K562 (cell line): ENCODE measurements at places on chromosomes 16 and 17. TPM values are rescaled to one million over a fixed set of nuclear protein-coding genes. Genes with fewer than 3 reads are reported as not detected.

KRTAP9-4 gene
- not detected in 2 replicates for total RNA-seq

C17orf67 gene
- total RNA-seq: 1.6 and 1.7 TPM in 2 replicates

TERB1 gene
- not detected in 2 replicates for total RNA-seq

MYH8 gene
- total RNA-seq: not detected in 2 replicates

GRCh38 chr17:79732254-79732653 lies 1.5 kb downstream of the ENPP7 start:
- no peak overlapping the region for H3K27ac ChIP-seq
- no peak for DNase-seq
- peaks cover 20% of the 10 kb centered on the region for H3K27me3 ChIP-seq
- H3K4me1 ChIP-seq: peaks cover 41% of the 10 kb centered on the region

GRCh38 chr17:77687417-77687816 lies 271.1 kb upstream of the TNRC6C start:
- H3K4me3 ChIP-seq: no peak overlapping the region
- no peaks in the 10 kb centered on the region for H3K36me3 ChIP-seq
- no peak overlapping the region for H3K27ac ChIP-seq
- no peak for DNase-seq

- no peak overlapping the region for H3K27ac ChIP-seq
- H3K4me1 ChIP-seq: no peaks in the 10 kb centered on the region
- H3K36me3 ChIP-seq: no peaks in the 10 kb centered on the region
- peaks cover 25% of the 10 kb centered on the region for H3K27me3 ChIP-seq
- H3K4me3 ChIP-seq: no peak overlapping the region
Measured at GRCh38 chr16:11452746-11453389, 107.6 kb downstream of the RMI2 start.

DNA sequence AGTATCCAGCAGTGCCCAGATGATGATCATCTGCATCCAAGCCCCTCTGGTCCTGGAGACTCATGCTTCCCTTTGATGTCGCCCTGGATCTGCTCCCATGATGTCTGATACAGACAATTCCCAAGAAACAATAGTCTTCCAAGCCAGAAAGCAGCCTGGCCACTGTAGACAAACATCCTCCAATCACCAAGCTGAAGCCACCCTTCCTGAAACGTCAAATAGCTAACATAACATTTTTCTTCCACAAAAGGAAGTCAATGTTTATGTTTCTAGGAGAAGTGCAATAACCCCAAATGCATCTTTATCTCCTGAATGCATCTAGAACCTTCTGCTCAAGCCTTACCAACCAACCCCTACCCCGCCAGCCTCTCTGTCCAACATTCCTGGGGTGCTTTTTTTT lies 1.2 kb upstream of the DPEP2 start:
- H3K27me3 ChIP-seq: no peaks in the 10 kb centered on the region
- no peak overlapping the region for H3K27ac ChIP-seq
- no peaks in the 10 kb centered on the region for H3K36me3 ChIP-seq
- DNase-seq: no peak
- H3K4me1 ChIP-seq: peaks cover 13% of the 10 kb centered on the region

DNA sequence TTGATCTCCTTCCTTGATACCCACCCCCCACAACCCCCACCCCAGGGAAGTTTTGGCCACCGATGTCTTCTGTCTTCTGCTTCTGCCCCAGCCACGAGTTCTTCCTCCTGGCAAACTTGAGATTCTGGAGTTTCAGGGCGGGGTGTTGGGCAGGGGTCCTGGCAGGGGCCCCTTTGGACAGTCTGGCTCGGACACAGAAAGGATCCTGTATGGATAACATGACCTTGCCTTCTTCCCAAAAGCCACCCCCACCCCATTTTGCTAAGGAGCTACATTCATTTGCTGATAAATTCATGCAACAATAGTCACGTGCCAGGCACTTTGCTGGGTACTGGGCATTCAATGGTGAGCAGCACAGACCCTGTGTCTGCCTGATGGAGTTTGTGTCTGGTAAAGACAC lies 5.9 kb upstream of the COL1A1 start:
- H3K4me1 ChIP-seq: peaks cover 59% of the 10 kb centered on the region
- H3K36me3 ChIP-seq: no peaks in the 10 kb centered on the region
- no peak overlapping the region for H3K4me3 ChIP-seq
- DNase-seq: no peak
- H3K27me3 ChIP-seq: peaks cover 11% of the 10 kb centered on the region; the same call in 1 of the 2 replicates

DNA sequence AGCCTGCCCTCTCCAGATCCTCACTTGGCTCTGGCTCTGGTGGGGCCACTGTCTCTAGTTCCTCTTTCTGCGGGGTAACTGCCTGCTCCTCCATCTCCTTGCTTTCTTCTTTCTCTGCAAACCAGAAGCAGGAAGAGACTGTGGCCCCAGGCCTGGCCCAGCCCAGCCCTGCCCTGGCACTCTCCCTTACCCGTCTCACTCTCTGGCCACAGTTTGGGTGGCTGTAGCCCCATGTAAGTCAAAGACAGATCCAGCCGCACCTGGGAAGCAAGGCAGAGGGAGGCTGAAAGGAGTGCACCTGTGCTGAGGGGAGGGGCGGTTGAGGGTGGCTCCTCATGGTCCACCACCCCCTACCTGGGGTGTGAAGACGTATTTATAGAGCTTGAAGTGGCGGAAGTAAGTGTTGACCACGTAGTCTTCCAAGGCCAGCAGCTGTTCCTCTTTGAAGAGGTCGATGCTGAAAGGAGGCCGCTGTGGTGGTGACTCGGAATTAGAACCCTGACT lies 2.8 kb downstream of the CFAP119 start:
- no peak for DNase-seq
- H3K27ac ChIP-seq: no peak overlapping the region
- no peak overlapping the region for H3K4me3 ChIP-seq
- no peaks in the 10 kb centered on the region for H3K27me3 ChIP-seq
- peaks cover 19% of the 10 kb centered on the region; the same call in 2 of the 3 replicates for H3K4me1 ChIP-seq
- peaks cover 71% of the 10 kb centered on the region for H3K36me3 ChIP-seq

DNA sequence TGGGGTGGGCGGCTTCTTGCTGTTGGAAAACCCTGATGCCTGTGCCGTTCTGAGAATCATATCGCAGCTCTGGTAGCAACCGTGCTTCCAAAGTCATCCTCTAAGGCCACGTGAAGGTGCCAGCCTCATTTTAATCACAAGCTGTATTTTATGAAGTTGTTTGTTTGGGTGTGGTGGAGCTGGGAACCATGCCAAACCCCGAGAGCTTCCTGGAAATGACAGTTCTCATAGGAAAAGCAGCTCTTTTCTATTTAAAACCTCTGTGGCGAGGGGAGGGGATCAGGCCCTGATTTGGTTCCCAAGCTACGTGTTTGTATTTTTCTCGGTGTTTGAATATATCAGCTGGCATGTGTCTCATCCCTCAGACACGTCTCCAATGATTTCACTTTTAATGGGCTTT lies 21.7 kb downstream of the KNOP1 start:
- no peak overlapping the region for H3K4me3 ChIP-seq
- H3K27ac ChIP-seq: no peak overlapping the region
- peaks cover 6% of the 10 kb centered on the region for H3K4me1 ChIP-seq

GRCh38 chr17:62675260-62675659 lies 47.8 kb downstream of the MRC2 start:
- H3K27ac ChIP-seq: no peak overlapping the region
- peaks cover 8% of the 10 kb centered on the region; the same call in 2 of the 3 replicates for H3K4me1 ChIP-seq
- H3K4me3 ChIP-seq: no peak overlapping the region
- DNase-seq: no peak
- no peaks in the 10 kb centered on the region for H3K27me3 ChIP-seq
- H3K36me3 ChIP-seq: no peaks in the 10 kb centered on the region

GRCh38 chr17:1732833-1733321 lies 8.4 kb downstream of the WDR81 start:
- no peak overlapping the region for H3K4me3 ChIP-seq
- no peak for DNase-seq
- peaks cover 30% of the 10 kb centered on the region for H3K4me1 ChIP-seq
- H3K27ac ChIP-seq: no peak overlapping the region; the same call in 2 of the 3 replicates

- H3K4me1 ChIP-seq: peaks cover 85% of the 10 kb centered on the region
- peak overlapping the region; percentile 78 for H3K27ac ChIP-seq
- H3K4me3 ChIP-seq: peak overlapping the region; percentile 34
- peak; percentile 97 for DNase-seq
- no peaks in the 10 kb centered on the region for H3K27me3 ChIP-seq
- peaks cover 11% of the 10 kb centered on the region; the same call in 2 of the 3 replicates for H3K36me3 ChIP-seq
Measured at GRCh38 chr16:85461814-85462713, 151.1 kb upstream of the GSE1 start.

DNA sequence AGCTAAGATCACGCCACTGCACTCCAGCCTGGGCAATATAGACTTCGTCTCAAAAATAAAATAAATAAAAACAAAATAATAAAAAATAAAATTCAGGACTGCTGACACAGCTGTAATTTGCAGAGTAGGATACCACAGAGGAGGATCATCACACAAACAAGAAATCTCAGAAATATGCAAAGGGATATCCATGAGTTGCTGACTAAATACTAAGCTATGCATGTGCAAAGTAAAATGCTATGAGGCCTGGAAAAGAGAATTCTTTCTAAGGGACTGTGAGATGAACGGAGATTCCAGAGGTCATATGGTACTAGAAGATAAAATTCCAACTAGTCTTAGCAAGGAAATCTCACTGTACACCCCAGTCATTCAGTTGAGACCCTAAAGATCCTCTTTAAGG lies 74.8 kb downstream of the SLC39A11 start:
- no peak overlapping the region for H3K4me3 ChIP-seq
- no peaks in the 10 kb centered on the region for H3K36me3 ChIP-seq
- no peaks in the 10 kb centered on the region for H3K27me3 ChIP-seq
- DNase-seq: no peak
